Muscle of arm (tissue), 14 donors: ENCODE measurements at places on chromosomes 2 and 18.

DNA sequence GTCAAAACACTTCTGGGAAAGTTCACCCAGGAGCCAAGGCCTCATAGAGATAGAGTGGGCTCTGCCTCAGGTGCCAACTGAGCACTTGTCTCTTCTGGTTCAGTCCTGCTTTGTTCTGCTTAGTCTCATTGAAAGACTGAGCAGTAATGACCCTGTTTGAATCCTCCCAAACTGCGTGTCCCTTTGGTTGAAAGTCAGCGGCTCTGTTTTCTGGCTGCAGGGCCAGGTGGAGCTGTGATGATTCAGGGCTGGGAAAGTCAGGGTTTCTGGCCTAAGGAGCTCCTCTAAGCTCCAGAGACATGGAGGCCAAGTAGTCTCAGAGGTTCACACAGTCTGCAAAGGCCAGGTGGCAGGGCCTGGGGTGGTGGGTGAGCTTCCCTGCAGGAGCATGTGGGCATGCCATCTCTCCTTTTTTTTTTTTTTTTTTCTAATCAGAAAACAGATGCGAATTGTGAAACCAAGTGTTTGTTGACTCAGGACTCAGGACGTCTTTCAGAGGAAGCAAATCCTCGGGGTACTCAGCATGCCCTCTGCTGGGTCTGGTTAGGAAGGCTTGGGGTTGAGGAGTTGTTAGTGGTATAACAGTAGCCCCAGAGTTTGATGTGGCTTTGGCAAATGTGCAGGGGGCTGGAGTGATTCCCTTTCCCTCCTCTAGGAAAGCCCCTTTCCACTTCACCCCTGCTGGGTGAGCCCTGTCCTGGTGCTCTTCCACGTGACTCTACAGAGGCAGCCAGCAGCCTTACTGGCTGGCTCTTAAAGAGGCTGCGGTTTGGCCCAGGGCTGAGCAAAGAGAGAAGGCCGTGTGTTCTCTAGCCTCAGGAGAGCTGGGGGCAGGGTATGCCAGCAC is 38.3 kb downstream of the TMEM17 start:
- DNase-seq: no peak

DNA sequence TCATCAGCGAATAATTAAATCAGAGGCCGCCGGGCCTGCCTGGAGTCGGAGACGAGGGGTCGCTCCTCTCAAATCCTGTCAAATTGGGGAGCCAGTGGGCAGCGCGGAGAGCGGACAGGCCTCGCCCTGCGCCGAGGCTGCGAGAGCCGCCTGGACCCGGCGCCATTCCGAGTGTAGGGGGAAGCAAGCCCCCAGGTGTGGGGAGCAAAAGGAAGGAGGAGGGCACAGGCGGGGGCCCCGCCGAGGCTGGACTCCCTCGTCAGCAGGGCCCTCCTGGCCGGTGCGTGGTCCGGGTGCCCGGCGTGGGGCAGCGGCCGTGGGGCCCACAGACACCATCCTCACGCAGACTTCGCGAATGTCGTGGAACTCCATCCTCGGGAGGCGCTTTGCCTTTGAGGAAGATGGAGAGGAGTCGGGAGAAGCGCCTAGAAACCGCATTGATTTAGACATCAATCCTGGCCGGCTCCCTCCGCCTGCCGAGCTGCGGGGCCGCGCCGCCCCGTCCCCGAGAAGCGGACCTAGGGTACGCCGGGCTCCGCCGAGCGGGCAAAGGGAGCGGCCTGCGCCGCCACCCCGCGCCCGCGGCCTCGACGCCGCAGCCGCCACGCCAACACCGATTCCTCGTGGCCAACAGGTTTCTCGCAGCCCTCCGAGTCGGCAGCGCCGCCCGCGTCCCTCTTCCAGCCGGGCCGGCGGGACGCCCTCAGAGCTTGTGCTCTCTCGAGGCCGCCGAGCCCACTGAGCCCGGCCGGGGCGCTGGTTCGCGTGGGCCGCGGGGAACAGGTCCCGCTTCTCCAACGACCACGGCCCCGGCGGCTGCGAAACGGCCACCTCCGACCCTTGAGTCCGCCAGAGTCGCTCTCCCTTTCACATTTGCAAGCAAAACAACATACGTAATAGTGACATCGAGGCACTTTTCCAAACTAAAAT is 6.7 kb upstream of the ONECUT2 start:
- no peak for DNase-seq

GRCh38 chr2:122627388-122627787 is 871.9 kb downstream of the TSN start:
- no peak for DNase-seq

DNA sequence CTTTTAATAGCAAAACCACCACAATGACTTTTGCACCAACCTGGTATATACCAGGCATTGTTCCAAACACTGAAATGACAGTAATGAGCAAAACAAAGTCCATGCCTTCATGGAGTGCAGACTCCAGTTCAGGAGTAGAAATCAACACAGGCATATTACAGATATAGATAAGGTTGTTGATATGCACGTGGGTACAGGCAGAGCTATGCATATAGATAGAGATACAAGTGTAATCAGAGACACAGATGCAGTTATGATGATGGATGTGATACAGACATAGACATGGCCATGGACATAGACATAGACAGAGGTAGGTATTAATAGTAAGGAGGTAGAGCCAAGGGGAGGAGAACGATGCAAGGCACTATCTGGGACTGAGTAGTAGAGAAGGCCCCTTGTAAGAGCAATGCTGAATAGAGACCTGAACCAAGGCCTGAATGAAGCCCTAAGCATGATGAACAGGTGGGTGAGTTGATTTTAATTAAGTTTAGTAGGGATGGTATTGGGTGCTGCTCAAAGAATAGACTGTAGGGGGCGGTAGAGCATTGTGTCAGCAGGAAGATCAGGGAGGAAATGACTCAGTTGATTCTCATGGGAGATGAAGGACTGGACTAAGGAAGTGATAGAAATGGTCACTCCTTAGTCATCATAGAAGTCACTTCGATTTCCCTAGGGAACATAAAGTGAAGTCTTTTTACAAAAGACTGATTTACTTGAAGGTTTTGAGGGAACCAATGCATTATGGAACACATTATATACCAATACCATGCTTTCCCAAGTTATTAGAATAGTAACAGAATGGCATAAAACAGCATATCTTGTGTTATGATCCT is 39.4 kb downstream of the CMPK2 start:
- DNase-seq: no peak

DNA sequence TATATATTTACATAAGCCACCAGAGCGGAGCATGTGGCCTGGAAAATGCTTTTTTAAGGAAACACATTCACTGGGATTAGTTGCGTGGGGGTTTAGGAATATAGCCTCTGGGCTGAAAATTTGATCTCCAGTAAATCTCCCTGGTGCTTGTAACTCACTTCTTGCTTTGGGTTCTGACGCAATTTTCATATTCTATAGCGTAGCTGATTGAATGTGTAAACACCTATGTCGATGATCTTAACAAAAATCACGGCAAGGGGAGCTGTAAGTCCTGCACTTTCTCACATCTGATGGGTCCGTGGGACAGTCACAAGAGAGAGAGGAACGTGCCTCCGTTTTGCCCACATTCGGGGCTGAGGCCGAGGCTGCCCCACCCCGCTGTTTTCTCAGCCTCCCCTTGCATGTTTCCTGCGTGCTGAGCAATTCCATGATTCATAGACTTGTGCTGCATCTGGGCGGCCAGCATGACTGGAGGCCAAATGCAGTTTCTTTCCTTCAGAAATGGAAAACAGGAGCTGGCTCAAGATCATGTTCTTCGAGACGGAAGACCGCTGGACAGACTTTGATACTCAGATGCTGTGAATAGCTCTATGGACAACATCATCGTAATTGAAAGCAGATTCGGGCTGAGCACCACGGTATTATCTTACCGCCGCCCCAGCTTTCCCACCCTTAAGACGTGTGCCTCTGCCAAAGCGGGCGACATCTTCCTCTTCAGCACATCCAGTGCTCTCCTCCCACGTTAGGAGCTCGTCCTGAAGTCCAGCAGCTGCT is 109.2 kb downstream of the TMEM18 start:
- peak; percentile 89 for DNase-seq

GRCh38 chr2:74919827-74920226 is 38.6 kb upstream of the POLE4 start:
- DNase-seq: peak; percentile 46

DNA sequence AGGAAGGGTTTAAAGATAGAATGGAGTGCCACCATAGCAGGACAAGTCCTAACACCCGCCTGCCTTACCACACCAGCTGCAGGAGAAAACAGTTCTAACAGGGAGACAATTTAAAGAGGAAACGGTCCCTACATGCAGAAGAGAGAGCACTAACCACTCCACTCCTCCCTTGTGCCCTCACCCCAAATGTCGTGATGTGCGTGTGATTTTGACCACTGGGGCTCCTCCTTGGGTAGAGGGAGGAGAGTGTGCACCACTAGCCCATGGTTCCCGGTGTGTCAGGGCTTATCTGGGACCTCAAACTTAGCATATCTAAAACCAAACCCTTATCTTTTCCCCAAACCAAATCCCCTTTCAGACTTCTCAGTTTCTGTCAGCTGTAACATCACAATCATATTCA is 105.5 kb upstream of the CCDC68 start:
- no peak for DNase-seq

- DNase-seq: no peak
Measured at GRCh38 chr2:126463892-126464674, 191.9 kb upstream of the GYPC start.

DNA sequence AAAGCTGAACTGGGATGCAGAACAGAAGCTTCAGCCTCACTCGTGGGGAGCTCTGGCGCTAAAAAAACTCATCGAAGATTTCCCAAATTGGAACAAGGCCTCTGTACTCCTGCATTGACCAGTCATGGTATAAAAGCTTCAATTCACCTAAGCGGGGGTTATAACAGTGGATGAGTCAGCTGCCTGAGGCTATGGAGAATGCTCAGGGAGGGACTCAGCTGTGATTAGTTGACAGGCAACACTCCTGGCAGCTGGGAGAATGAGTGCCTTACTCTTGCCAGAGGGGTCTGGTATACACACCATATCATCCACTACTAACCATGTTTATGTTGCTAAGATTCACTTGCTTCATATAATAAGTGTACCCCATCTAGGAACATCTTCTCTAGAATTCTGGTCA is 350.6 kb upstream of the VRK2 start:
- DNase-seq: no peak

DNA sequence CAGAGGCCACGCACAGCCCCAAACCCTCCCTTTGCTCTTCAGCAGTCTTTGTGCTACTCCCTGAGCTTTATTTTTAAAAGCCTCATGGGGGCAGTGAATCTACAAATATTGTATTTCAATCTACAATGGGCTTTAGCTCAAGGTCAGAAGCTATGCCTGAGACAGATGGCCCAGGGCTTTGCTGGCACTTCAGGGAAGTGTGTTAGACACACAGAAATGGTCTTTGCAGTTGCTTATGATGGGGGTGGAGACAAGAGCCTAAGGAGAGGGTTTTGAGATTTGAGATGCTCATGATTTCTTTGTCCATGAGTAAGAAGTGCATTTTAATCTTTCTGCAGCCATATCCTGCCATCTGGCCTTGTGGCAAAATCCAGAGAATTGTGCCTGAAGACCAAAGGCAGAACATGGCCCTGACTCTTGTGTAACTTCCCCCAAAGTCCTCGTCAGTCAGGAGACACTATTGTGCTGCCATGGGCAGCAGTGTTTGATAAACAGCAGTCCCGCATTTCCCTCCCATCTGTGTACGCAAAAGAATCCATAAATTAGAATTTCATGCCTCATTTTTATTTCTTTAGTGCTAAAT is 92.6 kb downstream of the VAPA start:
- no peak for DNase-seq

GRCh38 chr2:159108181-159108893 is 139.9 kb downstream of the TANC1 start:
- no peak for DNase-seq
